ENCODE measurements at places on chromosomes 12 and 14.

GRCh38 chr14:59622631-59623030 is 46.0 kb upstream of the CCDC175 start:
- no peak for DNase-seq

DNA sequence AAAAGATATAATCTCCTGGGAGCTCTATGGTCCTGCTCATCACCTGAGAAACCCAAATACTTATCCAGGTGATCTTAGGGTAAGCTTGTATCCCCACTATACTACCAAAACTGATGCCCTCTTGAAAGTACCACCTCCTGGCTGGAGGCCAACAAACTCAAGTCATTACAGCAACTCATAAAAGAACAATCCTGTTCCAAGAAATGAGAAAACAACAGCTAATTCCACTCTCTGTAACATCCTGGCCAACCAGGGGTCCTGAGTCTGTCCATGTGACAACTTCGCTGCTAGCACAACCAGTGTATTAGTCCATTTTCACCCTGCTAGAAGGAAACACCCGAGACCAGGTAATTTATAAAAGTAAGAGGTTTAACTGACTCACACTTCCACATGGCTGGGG is 190.0 kb upstream of the BMP4 start:
- DNase-seq: no peak

DNA sequence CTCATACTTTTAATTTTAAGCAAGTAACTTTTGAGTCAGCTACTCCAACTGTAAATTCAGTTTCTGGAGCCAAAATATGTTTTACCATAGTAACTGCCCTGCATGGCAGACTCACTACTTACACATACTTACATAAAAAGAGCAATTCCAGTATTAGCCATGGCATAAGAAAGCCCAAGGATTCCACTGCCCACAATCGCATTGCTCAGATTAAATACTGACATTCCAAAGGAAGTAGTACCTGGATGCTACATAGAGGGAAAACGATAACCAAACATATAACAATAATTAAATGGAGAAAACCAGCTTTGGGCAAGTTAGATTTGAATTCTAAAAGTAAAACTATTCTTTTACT is 2.2 kb downstream of the SLC38A2 start:
- DNase-seq: no peak

- no peak for DNase-seq
Observed at GRCh38 chr12:58950739-58951100, 30.4 kb upstream of the LRIG3 start.

All from fibroblast of skin of left biceps (primary cell).